ENCODE measurements at places on chromosomes 5 and 9.

DNA sequence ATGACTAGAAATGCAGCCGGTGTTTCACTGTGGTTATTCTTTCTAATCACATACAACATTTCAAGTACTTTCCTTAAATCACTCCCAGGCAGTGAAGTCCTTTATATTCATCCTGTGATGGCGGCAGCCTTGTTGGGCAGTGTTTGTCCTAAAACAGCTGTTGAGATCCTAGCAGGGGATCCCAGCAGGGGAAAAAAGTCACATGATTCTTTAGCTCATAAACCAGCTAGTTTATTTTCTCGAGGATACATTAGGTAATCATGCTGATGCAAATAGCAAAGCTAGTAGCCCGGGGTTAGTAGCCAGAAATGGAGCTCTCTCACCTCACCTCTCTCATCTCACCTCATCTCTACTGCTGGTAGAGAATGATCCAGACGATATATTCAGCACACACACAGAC lies 70.5 kb downstream of the FOXD1 start:
- DNase-seq = no peak

- DNase-seq = no peak
These were observed 297.5 kb upstream of the GRIN3A start for GRCh38 chr9:102035929-102036328.

DNA sequence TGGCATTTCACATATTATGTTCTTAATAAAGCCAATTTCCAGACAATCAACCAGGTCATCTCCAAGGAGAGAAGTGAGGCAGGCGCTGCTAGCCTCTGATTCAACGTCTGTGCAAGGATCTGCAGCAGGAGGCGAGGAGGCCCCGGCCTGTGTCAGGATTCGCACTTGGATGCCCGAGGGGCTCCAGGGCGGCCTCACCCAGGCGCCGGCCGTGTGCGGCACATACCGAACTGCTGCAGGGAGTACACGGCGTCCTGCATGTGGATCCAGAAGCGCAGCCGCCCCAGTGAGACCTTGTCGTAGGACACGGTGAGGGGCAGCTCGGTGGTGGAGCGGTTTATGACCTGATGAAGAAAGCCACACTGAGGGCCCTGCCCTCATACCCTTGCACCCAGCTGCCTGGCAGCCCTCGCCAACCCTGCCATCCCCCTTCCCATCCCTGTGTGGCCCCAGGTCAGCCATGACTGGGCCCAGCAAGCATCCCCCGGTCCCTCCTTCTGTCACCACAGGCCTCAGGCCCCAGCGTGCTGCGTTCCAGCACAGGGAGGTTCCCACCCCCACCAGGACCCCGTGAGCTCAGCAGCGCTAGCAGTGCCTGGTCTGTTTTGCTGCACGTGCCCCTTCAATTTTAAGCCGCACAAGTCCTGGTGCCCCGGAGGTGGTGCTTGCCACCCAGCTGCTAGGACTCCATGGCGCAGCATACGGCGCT lies 9.9 kb downstream of the CLPTM1L start:
- no peak for DNase-seq

DNA sequence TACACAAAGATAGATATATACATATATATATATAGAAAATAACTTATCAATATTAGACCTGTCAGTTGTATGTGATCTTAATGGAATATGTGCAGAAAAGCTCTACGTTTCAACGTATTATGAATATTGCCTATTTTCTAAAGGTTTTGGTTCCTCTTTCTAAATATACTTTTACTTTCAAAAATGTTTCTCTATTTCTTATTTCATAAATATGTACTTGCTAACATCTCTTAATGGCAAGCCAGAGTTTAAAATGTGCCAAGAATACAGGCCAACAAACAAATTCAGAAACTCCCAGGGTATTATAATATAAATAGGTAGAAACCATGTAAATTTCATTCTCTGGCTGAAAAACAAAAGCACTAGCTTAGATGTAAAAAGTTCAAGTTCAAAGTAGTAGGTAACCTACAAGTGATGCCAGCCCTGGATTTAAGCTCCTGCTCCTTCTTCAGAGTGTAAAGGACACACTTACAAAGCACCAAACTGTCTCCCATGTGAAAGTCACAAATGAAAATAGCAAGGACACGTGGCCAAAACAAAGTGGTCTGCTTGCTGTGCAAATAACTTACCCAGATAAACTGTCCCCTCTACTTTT lies 685.1 kb upstream of the DMAC1 start:
- no peak for DNase-seq

DNA sequence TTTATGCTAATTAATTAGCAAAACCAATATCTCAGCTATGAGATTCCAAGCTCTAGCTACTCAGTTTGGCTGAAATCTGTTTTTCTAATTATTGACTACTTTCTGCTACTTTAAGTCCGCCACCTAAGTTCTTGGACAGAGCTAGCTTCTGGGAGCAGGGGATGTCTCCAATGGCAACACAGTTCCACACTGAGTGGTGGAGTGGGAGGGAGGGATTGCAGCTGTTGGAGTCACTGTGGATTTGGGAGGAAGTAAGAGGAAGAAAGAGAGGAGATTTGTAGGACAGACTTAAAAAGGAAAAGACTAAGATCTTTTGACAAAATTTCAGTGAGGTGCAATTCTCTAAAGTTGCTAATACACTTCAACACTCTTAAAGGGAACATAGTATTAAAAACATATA lies 450.8 kb downstream of the NFIB start:
- no peak for DNase-seq

- DNase-seq = no peak
These were observed 4.4 kb downstream of the FGF10 start for GRCh38 chr5:44384816-44385215.

GRCh38 chr5:131792896-131793295 lies 3.9 kb downstream of the FNIP1 start:
- DNase-seq = no peak

GRCh38 chr9:27497883-27498417 lies 26.1 kb upstream of the IFNK start:
- DNase-seq = no peak

- no peak for DNase-seq
These were observed 223.9 kb upstream of the KLF4 start for GRCh38 chr9:107713470-107713869.

DNA sequence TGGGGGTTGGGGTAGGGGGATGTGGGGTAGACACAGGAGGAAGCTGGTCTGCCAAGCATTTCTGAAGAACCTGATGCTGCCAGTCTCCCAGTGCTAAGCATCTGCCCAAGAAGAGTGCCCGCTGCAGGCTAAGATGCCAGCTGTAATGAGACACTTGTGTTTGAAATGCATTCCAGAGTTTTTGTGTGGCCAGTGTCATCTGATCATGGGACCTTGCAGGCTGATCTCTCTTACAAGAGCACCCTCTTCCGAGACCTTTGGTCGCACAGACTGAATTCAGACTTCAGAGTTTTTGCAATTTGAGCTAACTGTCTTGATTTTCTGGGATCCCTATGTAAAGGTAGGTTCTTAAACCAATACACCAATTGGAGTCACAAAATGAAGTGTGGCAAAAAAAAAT lies 58.1 kb downstream of the DENND1A start:
- no peak for DNase-seq

DNA sequence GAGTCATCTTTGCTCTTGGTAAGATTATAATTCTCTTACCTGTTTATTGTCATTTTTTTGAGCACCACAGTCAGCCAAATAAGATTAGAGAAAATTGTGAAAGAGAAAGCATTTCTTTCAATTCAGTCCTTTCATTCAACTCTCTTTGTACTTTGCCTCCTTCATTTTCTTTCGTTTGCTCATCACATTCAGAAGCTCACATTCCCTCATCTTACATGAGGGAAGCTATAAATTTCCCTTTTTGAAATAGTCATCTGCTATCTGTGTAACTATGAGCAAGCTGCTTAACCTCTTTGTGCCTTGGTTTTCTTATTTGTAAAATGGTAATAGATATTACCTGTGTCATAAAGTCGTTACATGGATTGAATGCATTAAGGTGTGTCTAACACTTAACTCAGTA lies 41.4 kb downstream of the PAM start:
- DNase-seq = no peak

GRCh38 chr5:138743484-138743883 lies 9.7 kb upstream of the CTNNA1 start:
- no peak for DNase-seq

- DNase-seq = no peak
These were observed 10.6 kb upstream of the ANGPTL2 start for GRCh38 chr9:127132921-127133647.

DNA sequence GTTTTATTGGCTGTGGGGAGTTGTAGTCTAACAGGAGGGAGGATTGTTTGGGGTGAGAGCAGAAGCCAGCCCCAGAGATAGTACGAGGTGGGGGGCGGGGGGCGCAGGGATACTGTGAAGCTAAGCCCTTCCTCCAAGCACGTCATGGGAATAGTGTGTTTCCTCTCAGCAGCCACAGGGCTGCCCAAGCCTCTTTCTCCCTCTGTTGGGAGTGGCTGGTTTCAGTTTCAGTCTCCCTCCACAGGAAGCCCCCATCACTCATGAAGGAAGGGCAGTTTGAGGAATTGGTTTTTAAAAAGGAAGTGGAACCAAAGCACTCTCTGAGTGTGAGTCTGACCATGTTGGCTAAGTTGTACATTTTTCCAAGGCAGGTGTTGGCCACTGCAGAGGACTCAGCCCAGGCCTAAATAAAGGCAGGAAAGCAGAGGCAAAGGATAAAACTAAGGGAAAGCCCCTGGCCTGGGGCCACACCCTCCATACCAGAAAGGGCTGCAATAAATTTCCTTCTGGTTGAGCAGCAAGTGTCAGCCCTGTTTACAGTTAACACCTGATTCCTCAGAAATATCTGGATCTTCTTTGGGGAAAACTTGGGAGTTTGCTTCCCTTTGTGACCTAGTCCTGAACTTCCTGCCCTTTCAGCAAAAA lies 3.2 kb downstream of the RAB24 start:
- no peak for DNase-seq

GRCh38 chr9:12849486-12850003 lies 74.7 kb downstream of the LURAP1L start:
- no peak for DNase-seq

DNA sequence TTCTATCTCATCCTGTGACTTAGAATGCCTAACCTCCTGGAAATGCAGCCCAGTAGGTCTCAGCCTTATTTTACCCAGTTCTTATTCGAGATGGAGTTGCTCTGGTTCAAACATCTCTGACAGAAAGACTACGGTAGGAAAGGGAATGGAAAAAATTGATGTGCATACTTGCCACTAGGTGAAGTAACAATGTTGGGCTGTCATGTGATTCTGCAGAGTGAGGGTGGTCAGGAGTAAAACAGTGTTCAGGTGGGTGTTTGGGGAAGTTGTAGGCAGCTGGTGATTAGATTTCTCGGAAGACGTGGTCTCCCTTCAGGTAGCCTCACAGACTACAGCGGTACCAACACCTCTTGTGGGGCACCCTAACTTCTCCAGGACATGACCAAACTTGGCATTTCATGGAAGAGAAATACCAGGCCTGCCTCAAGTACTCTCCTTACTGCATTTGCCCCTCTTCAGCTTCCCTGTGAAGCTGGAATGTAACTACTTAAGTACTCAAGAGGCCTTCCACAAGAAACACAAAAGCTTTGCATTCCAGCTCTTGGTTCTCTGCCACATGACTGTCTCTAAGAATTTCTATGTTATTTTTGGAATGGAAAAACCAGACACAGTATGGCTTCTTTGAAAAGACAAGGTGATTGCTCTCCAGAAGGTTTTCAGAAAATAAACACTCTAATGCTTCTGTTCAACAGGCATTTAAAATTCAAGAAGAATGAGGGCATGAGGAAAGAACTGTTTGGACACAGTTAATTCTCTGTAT lies 17.4 kb upstream of the ENTREP1 start:
- DNase-seq = no peak

DNA sequence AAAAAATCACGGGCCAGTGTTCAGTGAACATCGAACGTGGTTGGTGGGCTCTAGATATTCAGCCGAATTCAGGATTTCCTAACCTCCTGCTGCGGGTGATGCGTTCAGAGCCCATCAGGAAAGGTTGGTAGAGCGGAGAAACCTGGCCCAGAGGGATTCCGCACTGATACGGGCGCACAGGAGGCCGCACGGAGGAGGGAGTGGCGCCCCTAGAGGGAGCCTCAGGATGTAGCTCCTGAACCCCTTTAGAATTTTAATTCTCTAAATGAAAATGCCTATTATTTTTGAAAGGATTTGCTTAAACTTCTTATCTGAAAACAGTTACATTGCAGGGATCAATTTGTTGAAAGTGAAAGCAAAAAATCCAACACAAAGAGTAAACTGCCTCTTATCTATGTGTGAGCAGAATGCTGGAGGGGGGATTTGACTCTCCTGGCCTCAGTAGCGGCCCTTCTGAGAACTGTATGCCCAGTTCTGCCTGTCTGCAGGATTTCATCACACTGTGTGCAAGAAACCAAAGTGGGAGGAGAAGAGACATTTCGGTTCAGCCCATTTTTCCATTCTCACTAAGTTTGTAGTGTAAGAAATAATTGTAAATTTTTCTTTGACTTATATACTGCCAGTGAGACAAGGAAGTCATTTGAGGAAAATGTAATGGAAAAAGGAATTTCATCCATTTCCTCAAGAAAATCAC lies 75.9 kb downstream of the TENT4A start:
- no peak for DNase-seq

DNA sequence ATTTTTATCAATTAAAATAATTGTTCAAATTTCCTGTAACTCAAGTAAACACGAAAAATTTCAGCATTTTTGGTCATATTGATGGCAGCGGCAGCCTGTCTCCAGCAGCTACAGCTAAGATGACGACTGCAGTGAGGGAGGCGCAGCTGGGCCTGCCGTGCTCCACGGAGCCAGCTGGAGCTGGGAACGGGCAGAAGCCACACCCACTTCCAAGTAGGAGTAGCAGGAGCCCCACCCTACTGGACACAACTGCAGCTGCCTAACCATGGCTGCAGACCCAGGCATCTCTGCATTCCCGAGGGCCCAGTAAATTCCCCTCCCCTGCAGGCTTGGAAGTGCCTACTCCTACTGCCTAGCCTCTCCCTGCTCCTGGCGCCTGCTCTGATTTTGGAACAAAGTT lies 2031.7 kb downstream of the EFNA5 start:
- no peak for DNase-seq

- no peak for DNase-seq
These were observed 30.5 kb upstream of the LRRC70 start for GRCh38 chr5:62547945-62548630.

DNA sequence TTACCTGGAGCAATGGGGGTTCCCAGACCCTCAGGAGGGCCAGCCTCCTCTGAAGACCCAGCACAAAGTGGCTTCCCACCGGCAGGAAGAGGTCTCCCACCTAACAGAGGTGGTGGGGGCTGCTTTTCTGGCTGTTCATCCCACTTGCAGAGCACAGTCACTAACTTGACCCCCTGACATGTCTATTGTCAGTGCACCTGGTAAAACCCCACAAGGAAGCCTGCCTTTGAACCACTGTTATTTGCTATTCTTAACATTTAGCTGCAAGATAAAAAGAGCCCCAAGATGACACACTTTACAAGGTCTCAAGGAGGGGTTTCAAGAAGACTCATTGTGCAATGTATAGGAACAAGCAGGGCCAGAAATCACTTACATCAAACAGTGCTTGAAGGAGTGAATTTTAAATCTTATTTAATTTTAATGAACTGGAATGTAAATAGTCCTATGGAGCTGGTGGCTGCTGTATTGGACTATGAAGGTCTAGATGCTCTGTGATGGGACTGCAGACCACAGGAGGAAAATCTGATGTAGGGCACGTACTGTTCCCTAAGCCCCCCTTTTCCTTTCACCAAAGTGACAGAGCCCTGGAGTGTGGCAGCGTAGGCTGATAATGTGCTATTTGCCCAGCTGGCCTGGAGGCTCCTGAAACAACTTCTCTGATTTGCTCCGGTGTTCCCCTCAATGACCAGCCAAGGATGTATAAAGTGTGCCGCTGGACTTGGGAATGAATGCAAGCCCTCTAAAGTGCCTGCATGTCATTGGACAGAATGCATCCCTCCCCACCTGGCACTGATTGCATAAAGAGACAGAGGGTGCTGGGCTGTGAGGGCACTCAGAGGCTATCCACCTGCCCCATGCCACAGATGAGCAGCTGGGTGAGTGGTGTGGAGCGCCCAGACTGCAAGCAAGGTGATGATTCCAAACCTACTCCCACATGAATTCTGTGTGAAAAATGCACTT lies 80.2 kb downstream of the PTPN3 start:
- DNase-seq = no peak

Measured in cortex of kidney (tissue), 1 donor.